ENCODE measurements at places on chromosomes 5 and 9. TPM values are rescaled to one million over a fixed set of nuclear protein-coding genes. Genes with fewer than 3 reads are reported as not detected.

The DNAI1 gene
- not detected for total RNA-seq

The IFNA21 gene
- not detected for total RNA-seq

The TMEM171 gene
- total RNA-seq: not detected

The HAUS6 gene
- total RNA-seq: 5.6 TPM

The CLIC3 gene
- 1.7 TPM for total RNA-seq

DNA sequence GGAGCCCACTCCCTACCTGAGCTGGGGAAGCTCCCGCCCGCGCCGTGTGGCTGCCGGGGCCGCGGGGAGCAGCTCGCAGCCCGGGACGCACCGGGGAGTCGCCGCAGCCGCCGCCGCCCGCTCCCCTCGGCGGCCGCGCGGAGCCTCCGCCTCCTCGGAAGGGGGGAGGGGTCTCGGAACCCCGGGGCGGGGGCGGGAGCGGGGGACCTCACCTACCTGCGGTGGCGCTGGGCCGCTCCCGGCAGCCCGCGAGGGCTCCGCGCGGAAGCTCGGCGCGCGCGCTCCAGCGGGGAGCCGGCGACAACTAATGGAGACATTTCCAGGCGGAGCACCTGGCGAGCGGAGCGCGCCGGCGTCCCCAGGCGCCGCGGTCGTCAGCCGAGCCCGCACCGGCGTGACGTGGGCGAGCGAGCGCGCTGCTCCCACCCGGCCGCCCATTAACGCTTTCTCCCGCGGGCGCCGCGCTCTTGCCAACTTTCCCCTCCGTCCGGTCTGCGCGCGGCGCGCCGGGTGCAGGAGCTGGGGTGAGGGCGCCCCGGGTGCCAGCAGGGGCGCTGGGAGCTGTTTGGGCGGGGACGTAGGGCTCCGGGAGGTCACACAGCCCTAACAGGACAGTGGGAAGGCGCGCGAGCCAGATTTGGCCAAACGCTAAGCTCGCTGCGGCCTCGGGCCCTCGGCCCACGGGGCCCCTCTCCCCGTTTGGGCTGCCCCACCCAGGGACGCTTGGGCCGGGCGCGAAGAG is 4.3 kb upstream of the IRX4 start:
- DNase-seq: peak; percentile 61

DNA sequence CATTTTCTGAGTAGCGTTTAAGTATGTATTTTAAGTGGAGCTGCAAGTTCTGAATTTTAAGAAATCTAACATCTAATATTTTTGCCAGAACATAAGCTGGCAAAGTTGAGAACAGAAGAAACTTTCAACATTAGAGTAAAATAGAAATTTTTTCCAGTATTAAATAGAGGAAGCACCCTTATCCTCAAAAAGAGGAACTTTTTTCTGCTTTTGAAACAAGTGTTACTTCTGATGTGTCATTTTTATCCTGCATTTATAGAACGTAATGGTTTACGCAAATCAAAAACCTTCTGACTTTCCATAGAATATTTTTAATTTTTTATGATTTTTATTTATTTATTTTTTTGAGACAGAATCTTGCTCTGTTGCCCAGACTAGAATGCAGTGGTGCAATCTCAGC is 21.8 kb downstream of the ZBED3 start:
- no peak for DNase-seq

GRCh38 chr5:24606971-24607370 is 37.8 kb downstream of the CDH10 start:
- DNase-seq: no peak

- DNase-seq: no peak
Measured at GRCh38 chr9:118100529-118101419, 396.6 kb downstream of the TLR4 start.

DNA sequence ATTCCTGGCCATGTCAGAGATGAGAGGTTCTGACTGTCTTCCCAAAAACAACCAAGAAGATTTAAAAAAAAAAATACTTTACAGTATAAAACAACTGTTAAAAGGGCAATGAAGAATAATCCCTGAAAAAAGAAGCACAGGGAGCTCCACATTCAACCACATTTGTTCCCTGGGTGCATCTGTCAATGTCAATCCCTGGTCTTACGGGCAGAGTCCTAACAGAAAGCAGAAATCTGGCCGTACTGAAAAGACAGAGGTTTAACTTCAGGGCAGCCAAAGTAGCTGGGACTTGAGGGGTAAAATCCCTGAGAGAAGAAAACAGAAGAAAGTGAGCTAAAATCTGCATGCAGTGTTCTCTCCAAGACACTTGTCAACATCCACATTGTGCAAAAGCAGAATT is 76.6 kb downstream of the RICTOR start:
- DNase-seq: no peak

DNA sequence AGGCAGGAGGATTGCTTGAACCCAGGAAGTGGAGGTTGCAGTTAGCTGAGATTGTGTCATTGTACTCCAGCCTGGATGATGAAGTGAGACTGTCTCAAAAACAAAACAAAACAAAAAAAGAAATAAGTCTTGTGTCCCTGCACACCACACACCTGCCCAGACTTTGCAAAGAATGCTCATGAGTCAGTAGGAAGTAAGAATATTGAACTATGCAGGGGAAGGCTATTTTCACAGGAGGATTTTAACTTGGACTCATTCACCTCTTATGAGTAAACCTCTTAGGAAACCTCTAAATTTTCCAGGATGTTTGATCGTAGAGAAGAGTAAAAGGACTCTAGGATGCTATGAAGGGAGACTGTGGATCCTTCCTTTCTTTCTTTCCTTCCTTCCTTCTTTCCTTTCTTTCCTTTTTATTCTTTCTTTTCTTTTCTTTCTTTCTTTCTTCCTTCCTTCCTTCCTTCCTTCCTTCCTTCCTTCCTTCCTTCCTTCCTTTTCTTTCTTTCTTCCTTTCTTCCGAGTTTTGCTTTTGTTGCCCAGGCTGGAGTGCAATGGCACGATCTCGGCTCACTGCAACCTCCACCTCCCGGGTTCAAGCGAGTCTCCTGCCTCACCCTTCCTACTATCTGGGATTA is 96.7 kb upstream of the CLINT1 start:
- no peak for DNase-seq

DNA sequence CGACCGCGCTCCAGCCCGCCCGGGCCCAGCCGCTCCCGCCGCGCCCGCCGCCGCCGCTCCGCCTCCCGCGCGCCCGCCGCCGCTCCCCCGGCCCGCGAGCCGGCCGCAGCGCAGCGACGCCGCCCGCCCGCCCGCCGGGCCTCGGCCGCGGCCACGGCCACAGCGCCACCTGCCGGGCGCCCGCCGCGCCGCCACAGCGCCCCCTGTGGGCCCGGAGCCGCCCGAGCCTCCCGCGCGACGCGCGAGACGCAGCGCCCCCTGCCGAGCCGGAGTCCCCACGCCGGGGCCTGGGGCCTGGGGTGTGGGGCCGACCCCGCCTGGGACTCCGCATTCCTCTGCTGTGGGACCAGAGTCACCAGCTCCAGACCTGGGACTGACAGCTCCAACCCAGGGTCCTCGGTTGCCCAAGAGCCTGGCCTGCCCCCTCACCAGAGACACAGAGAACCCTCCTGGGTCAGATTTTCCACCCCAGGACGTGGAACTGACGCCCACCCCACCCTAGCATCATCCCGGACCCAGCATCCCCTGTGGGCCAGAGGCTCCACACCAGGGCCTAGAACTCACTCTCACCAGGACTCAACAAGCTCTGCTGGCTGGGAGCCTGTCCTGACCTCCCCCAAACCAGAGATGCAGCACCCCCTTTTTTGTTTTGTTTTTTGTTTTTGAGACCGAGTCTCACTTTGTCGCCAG is at the start of gene RAPGEF1:
RAPGEF1 (minus strand) TSS at position 118 of the 690 bp plus-strand sequence. CDS start 246 bp downstream, outside the sequence.
- DNase-seq: peak; percentile 88

GRCh38 chr5:172521338-172521932 is 67.1 kb upstream of the SH3PXD2B start:
- no peak for DNase-seq
